ENCODE measurements at places on chromosomes 3 and 15.

DNA sequence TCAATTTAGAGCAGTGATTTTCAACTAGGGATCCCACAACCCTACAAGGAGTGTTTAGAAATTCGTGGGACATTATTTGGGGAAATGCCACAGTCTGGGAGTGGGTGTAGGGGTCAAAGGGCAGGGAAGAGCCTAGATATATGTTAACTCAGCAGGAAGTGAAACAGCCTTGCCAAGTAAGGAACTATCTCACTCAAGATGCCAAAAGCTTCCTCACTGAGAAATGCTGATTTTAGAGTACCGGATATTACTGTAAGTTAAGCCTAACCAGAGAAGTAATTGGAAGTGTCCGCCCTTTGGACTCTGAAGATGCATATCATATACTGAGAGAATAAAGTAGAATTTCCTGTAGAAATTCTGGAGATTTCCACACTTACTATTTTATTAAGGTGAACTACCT is 158.6 kb downstream of the BBX start:
- DNase-seq: no peak

- no peak for DNase-seq
These were observed 749.1 kb downstream of the ROBO1 start for GRCh38 chr3:79018671-79019136.

DNA sequence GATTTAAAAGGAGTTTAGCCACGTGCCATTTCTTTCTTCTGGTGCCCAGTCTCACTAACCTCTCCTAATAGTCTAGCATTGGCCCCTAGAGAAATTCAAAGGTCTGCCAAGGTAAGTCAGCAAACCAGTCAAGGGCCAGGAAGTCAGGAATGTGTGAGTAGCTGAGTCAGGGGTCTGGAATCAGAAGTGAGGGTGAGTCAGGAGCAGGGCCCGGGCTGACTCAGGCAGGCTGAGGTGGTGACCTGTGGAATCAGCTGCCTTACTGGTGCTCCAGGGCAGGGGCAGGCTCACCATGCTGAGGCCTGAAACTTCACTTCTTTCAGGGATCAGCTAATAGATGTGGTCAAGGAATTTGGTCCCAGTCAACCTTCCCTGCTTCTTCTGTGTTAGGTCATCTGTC is 105.8 kb upstream of the MYZAP start:
- DNase-seq: no peak

DNA sequence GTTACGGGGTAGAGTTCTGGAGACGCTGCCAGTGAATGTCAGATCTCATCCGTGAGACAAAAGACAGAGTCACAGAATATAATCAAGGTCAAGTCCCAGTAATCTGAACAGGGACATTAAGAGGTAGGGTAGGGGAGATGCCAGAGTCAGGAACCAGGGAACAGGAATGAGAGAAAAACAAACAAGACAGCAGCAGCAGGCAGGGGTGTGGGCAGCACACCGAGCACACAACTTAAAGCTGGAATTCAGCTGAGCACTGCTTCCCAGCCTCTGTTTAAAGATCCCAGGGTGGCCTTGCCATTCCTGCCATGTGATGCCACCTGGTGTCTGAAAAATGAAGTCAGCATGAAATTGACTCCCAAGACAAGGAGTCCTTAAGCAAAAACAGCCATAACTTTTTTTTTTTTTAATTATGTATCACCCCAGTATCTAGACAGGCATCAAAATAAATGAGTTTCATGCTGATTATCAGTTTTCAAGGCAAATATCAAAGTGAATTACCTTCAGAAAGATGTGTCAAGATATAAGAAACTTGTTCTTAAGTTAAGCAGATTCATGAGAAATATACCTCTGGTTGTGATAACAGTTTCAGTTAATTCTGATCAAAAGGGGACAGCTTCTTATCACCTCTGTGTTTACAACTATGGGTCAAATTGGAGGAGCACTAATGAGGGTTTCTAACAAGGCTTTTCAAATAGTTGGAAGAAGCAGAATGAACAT is 203.7 kb downstream of the SLC9A9 start:
- DNase-seq: no peak

- no peak for DNase-seq
These were observed 130.8 kb downstream of the NEO1 start for GRCh38 chr15:73183071-73183470.

DNA sequence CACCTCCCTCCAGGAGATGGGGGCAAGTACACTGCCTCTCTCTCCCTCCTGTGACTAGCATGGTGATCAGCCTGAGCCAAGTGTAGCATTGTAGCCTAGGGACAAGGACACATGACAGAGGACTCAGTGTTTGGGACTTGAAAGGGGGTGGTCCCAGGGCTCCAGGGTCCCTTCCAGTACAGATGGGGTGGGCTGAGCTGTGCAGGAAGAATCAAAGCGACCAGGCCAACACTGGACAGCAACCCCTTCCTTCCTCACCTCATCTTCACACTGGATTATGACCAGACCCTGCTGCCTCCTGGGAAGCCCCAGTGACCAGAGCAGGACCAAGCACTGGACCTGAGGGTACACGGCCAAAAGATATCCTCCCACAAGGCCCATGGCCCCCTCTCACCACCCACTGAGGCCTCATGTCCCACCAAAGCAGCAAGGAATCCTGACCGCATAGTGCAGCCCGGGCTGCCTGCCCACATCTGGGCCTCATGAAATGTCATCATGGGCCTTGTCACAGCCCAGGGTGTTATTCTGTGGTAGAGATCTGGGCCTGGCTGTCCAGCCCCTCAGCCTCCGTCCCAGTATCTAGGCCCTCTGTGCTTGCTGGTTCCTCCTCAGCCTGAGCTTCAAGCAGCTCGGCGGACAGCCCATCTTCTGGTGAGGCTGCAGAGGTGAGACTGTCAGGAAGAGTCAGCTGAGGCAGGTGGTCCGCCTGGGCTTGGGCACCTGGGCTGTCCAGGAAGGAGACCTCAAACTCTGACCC is 9.5 kb downstream of the GORASP1 start:
- DNase-seq: no peak

GRCh38 chr3:187792521-187792920 is 47.3 kb upstream of the BCL6 start:
- no peak for DNase-seq

- DNase-seq: no peak
These were observed 19.7 kb downstream of the CHMP2B start for GRCh38 chr3:87246662-87247429.

DNA sequence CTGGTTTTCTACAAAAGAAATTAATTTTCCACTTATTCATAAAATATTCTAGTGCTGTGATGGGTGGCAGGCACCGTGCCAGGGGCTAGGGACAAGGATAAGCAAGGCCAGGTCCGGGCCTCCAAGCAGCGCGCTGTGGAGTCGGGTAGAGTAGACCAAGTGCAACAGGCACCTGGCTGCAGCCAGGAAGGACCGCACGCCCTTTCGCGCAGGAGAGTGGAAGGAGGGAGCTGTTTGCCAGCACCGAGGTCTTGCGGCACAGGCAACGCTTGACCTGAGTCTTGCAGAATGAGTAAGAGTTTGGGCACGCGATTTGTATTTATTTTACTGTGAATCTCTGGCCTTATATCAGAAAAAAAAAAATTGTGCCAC is at the start of gene CASR:
CASR (plus strand) TSS at position 148 of the 372 bp plus-strand sequence. CDS start 70,522 bp downstream, outside the sequence.
- DNase-seq: no peak

- no peak for DNase-seq
These were observed 34.4 kb upstream of the MYO5C start for GRCh38 chr15:52329987-52330386.

DNA sequence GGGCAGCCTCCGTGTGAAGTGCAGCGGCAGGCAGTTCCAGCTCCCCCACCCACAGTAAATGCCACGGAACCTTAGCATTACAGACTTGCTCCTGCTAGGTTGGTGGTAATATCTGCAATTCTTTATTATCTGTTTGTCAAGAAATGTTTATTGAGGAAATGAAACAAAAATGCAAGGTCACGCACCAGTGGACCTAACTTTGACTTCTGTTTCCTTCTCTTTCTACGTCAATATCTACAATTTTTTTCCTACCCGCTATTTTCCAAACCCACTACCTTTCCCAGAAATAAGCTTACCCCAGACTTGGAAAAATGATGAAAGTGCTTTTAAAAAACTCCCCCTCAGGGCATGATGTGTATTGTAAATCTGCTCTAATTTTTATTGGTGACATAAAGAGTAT is 18.9 kb downstream of the ILDR1 start:
- no peak for DNase-seq

- no peak for DNase-seq
These were observed 108.3 kb upstream of the FGF7 start for GRCh38 chr15:49314716-49315115.

GRCh38 chr3:186520431-186520830 is 23.7 kb downstream of the CRYGS start:
- DNase-seq: no peak

GRCh38 chr3:50241713-50242380 is 5.8 kb downstream of the GNAI2 start:
- no peak for DNase-seq

DNA sequence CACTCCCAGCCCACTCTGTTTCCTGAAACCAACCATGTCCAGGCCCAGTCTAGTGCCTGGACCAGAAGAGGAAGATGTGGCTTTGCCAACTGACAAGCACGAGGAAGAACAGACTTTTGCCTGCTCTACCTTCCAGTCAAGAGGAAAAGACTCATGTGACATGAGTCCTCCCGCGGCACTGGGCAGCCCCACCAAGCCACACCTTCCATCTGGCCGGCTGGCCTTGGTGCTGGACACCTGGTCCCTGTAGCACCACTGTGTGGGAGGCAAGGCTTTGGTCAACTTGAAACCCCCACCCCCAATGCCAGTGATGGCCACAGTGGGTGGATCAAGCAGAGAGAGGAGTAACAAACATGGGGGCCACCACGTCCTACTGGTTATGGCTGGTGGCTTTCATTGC is 12.5 kb downstream of the CHDH start:
- no peak for DNase-seq

- DNase-seq: no peak
These were observed 73.4 kb downstream of the PLXNA1 start for GRCh38 chr3:127056281-127056680.

- DNase-seq: no peak
These were observed 70.3 kb downstream of the ARNT2 start for GRCh38 chr15:80474224-80475215.

- no peak for DNase-seq
These were observed 80.1 kb downstream of the SNRK start for GRCh38 chr3:43366481-43366880.

DNA sequence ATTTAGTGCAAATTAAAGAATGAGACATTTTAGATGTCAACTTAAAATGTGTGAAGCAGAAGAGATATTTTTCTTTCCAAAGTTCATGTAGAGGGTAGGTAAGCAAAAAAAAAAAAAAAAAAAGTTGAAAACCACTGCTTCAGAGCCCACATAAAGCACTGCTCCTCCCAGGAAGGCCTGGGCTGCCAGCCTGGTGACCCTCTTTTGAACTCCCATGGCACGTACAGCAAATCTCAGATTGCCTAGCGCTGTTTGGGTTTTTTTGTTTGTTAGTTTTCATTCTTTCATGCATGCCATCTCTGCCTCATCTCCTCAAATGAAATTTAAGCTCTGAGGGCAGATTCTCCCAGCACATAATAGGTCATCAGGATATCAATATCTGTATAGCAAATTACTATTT is 120.1 kb downstream of the SRGAP3 start:
- no peak for DNase-seq

DNA sequence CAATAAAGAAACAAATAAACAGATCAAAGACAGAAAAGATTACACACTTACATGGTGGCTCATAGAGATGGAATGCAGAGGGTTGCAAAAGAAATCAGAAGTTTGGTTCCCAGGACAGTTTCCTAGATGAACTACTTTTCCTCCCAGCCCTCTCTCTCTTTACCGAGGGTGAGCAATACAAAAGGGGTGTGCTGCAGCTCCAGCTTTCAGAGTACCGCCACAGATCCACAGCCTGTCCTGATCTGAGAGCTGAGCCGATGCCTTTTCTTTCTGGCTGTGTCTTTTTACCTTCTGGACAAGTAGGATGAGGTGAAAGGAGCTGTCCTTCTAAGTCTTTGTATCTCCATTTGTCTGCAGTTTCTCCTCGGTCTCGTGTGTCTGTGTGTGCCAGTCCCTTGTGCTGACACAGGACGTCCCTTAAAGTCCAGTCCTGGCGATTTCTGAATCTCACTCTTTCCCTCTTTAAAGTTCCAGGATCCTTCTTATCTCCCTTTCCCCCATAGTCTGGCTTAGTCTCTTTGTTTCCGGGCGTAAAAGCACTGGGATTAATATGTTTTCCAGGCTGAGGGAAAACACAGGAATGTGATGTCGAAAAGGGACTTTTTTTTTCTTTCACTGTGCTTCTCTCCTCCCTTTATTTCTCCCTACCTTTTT is 540 bp downstream of the CCDC80 start:
- DNase-seq: no peak

DNA sequence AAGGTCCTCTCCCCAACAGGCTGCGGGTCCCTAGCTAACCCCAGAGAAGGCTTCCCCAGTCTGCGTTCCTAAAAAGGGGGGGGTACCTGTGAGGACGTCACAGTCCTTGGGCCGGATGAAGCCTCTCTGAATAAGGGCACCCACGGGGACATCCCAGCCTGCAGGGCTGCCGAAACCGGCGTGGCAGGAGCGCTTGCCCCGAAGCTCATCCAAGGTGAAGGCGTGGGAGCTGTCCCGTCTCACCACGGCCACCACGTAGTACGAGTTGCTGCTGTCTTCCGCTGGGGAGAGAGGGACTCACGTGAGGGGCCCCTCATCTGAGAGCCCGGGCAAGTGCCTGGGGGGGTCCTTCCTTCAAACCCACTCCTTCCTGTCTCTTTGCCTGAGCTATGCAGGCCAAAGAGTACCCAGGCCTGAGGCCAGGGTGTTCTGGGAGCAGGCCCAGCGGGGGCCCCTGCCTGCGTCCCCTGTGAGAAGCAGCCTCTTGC is 20.0 kb downstream of the MELTF start:
- no peak for DNase-seq

GRCh38 chr15:27989838-27990237 is 109.3 kb downstream of the OCA2 start:
- no peak for DNase-seq

DNA sequence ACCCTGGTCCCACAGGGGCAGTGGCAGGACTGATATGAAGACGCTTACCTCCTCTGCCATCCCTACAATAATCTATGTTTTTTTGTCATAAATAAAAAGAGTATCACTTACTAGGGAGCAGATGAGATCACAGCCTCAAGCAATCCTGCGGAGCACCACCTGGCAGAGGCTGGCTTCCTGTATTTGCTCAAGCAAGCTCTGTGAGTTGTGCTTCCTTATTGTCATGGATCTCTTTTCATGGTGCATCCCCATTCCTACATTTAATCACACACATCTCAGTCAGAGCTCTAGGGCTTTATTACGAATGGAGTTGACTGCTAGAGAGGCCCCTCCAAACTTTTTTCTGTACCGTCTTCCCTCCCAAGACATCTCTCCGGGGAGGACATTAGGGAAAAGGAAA is 186.0 kb downstream of the UBE2E2 start:
- DNase-seq: no peak

GRCh38 chr15:62320259-62320658 is 155.2 kb upstream of the C2CD4B start:
- DNase-seq: no peak

- DNase-seq: no peak
These were observed 125.2 kb upstream of the RAP2B start for GRCh38 chr3:153036846-153037245.

- DNase-seq: no peak
These were observed 33.5 kb upstream of the PTPN23 start for GRCh38 chr3:47347217-47347801.

All from stimulated activated CD4-positive, alpha-beta T cell treated with anti-CD3 and anti-CD28 coated beads, TNF-alpha, amount 100 ng/mL, for 24 hours (primary cell).